Occipital lobe (tissue), 3 donors: ENCODE measurements at places on chromosomes 12 and 14. TPM values are rescaled to one million over a fixed set of nuclear protein-coding genes. Genes with fewer than 3 reads are reported as not detected.

TCL1B gene
- total RNA-seq, result not detected

CCNT1 gene
- total RNA-seq, result 44.0 TPM

PRB2 gene
- not detected for total RNA-seq

DEPDC4 gene
- total RNA-seq, result 1.2 TPM

GAPDH gene
- total RNA-seq, result 1,311 TPM
